ENCODE measurements at places on chromosomes 6 and 20.

GRCh38 chr20:35981969-35982368 lies 13.6 kb downstream of the CNBD2 start:
- DNase-seq: no peak

DNA sequence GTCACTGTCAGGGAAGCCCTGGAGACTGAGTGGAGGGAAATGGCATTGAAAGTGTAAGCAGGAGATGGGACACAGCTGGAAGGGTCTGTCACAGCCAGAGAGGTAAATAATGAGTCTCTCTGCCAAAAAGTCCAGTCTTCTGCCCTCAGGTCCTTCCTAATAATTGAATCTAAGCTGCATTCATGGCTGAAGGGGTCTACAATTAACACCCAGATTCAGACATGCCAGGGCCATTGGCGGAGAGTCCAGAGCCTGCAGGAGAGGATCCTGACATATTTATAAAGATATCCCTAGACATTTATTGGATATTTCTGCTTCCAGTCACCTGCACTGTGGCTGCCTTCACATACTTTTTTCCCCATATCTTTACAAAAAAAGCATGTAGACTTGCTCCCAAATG lies 89.0 kb downstream of the LRFN2 start:
- DNase-seq: no peak

- no peak for DNase-seq
These were observed 131.1 kb downstream of the OLIG3 start for GRCh38 chr6:137362878-137363804.

DNA sequence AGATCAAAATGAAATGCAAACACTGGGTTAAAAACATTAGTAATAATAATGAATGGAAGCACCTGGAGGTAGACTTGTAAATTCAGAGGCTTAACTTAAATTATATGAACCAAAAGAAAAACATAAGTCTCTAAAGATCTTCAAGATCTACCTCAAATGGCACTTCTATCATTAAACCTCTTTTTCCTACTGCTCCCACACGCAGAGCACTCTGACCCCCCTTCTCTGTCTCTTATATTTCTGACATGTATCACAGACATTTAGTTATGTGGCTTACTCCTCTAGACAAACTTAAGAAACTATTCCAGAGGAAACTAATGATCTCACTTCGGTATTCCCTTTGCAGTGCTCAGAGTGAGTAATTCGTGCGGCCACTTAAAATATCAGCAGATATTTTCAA lies 1.1 kb downstream of the TBC1D32 start:
- DNase-seq: no peak

GRCh38 chr6:137518386-137518983 lies 24.3 kb upstream of the OLIG3 start:
- DNase-seq: no peak

- DNase-seq: no peak
These were observed 5.3 kb upstream of the GTF2H4 start for GRCh38 chr6:30902709-30903108.

DNA sequence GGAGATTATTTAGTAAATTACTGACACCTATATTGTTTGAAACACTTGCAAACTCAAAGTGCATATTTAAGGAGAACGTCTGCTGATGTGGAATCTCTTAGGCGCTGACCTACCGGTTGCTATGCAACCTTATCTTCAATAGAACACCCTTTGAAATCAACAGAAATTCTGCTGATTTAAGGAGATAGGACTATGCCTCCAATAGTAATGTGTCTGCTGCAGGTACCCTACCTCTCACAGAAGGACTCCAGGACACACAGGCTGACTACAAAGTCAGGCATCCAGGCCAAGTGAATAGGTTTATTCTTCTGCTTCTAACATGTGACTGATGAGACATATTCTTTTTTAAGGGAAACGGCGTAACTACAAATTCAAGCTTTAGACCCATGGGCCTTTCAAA lies 311.7 kb downstream of the CBLN4 start:
- no peak for DNase-seq

- DNase-seq: no peak
These were observed 113.2 kb downstream of the FNDC1 start for GRCh38 chr6:159282421-159282820.

DNA sequence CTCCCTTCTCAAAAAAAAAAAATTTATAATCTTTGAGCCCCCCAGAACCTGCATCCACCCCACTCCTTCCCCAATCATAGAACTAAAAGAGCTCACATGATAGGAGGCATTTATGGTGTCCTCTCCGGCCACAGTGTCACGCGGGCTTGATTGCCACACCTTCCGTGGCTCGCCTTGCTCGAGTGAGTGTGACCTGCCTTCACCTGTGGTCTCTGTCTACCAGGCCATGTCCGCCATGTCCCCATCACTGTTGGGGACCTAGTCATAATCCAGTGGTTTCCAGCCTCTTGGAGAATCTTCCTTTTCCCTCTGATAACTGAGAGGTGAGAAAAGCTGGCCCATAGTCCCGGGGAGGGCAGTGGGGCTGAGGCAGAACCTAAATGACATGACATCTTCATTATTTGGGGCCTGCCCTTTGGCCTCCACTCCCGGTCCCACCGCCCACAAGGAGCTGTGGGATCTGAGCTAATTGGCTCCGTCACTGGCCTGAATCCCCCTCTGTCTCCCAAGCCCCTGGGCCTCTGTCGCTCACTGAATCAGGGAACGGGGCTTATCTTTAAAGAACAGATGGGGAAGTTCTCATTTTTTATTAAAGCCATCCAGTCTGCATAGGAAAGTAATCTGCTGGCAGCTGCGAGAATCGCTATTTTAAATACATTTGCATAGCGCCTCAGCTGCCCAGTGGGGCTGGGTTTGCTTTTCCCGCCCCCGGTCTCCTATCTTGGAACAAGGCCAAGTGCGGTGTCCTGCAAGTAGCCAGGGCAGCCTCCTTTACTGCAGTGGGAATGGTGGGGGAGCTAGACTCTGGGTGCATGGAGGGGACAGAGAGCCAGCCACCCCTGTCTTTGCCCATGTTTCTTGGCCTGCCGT lies 197.6 kb upstream of the PMEPA1 start:
- no peak for DNase-seq

DNA sequence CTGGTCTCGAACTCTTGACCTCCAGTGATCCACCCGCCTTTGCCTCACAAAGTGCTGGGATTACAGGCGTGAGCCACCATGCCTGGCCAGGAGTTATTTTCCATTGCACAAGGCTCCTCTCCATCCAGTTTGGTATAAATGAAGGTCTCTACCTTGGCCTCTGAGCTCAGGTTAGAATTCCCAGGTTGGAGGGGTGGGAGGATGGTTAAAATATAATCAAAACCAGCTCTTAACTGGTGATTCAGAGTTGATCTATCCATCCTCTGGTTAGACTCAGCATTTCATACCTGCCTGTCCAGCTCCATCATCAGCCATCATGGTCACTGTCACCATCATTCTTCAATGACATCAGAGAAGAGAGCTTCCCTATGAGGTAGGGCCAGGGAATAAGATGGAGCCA lies 2.6 kb upstream of the SLC22A7 start:
- no peak for DNase-seq

DNA sequence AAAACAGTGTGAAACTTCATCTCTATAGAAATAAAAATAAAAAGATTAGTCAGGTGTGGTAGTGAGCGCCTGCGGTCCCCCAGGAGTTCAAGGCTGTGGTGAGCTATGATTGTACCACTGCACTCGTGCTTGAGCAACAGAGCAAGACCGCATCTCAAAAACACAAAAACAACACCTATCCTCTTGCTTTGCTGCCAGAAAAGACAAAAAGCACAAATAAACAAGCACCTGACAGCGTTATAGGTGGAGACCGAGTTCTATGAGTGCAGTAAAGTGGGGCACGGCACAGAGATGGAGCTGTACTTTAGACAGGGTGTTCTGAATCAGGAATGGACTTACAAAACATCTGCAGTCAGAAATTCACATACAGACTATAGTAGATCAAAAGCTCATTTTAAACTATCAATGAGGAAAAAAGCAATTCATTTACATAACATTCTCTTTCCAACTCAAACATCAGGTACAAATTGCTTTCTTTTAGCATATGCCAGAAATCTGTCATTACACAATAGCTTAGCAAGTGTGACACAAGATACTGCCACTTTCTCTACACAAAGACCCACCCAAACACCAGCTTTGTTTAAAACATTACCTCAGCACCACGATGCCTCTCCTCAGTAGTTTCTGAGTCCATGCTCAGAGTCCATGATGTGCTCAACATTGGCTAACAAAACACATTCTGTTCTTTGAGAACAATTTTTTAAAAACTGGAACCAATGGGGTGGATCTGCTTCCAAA lies 10.1 kb downstream of the EZR start:
- DNase-seq: no peak

GRCh38 chr6:133809406-133809805 lies 79.5 kb upstream of the TCF21 start:
- no peak for DNase-seq

DNA sequence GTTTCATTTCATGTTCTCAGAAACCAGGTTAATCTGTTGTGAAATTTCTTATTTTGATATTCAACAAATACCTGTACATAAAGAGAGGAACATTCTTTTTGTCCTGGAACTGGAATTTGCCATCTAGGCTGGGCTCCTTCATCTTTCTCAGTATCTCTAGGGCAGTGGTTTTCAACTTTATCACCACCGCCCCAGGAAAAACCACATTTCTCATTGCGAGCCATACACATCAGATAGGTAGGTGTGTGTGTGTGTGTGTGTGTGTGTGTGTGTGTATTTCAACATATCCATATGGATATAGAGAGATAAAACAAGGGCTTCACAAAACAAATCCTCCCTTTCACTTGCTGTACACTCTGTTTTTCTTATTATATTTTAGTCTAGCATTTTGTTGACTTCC lies 24.1 kb downstream of the BFSP1 start:
- no peak for DNase-seq
